ENCODE measurements at places on chromosomes 11 and 22.

DNA sequence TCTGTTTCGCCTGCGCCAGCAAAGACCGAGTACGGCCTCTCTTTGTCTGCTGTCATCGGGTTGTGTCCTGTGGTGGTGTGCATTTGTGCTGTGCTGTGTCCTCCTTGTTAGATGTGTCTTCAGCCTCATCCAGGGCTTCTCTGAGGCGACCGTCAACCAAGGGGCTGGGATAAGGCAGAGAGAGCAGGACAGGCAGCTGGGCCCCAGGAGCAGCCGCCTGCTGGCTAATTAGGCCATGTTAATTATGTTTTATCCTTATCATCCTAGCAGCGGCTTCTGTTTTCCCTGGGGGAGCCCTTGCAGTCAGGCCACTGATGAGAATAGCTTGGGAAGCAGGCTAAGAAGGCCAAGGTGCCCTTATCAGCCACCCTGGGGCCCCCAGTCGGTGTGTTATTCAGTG is 40.7 kb upstream of the TTC12 start:
- no peak for DNase-seq

DNA sequence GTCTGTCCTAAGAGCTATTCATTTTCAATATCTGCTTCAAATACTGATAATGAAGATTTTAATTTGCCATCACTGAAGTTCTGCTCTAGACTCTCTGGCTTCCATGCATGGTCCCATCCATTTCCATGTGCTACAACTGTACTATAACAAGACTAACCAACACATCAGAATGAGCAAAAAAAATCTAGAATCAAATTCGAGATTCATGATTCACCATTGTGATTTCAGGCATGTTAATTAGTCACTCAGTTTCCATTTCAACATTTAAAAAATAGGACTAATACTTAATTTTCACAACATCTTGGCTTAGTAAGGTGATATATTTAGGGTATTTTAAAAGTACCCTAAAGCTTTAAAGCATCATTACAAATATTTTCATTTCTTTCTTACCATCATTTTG is 22.8 kb downstream of the PICALM start:
- no peak for DNase-seq

- no peak for DNase-seq
These were observed 121.1 kb downstream of the PAX6 start for GRCh38 chr11:31690041-31690440.

DNA sequence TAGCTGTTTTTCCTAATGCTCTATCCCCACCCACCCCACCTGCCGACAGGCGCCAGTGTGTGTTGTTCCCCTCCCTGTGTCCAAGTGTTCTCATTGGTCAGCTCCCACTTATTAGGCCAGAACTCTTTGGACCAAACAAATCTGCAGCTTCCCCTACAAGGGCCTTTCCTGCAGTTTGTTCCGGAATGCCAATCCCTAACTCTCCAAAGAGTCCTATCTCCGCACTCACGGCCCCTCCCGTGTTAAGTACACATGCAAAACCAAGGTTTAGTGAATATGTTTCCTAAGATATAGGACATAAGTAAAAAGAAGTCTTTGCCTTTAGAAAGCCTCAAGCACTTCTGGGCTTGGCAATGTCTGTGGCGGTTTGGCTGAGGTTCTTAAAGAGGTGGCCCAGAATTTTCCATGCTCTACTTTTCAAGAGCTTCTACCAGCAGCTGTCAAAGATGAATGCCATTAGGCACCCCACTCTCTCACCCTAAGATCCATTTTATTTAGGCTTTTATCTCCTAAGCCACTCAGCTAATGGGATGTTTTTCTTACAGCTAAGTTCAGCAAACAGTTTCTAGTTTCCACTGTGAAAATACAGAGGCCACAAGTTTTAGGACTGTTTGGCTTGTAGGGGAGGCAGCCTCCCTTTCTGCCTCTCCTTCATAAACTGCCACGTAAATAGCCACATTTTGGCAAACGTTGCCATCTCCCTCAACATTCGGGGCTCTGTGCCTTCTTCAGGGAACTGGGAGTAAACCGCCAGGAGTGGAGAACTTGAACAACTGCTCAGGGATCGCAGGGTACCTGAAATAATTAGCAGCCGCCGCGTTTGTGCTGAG is 1.6 kb downstream of the CD59 start:
- no peak for DNase-seq

- DNase-seq, result no peak
These were observed 393.5 kb downstream of the BUD13 start for GRCh38 chr11:116379185-116379828.

GRCh38 chr11:120613264-120614226 is 102.0 kb downstream of the GRIK4 start:
- no peak for DNase-seq

DNA sequence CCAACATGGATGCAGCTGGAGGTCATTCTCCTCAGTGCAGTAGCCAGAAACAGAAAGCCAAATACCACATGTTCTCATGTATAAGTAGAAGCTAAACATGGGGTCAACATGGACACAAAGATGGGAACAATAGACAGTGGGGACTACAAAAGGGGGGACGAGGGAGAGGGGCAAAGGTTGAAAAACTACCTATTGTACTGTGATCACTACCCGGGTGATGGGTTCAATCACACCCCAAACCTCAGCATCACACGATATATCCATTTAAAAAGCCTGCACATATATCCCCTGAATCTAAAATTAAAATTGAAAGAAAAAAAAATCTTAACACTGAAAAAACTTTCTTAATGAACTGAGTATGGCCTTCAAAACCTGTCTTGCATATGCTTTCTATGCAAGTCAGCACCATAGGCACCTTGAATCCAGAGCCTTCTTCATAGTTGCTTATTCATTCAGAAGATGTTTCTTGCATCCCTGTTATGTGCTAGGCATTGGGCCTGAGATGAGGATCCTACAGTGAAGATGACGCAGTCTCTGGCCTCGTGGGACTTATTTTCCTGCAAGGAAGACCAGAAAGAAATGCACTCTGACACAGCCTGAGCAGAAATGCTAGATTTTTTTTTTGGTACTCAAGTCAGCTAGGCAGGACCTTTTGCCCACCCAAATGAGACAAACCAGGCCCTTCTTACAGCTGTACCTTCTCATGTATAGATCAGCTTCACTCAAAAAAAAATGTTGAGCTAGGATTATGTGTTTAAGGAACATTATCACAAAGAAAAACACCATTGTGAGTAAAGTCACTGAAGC is 21.0 kb downstream of the NNMT start:
- DNase-seq, result no peak

GRCh38 chr11:77127235-77127911 is 673 bp upstream of the MYO7A start:
- DNase-seq, result no peak

DNA sequence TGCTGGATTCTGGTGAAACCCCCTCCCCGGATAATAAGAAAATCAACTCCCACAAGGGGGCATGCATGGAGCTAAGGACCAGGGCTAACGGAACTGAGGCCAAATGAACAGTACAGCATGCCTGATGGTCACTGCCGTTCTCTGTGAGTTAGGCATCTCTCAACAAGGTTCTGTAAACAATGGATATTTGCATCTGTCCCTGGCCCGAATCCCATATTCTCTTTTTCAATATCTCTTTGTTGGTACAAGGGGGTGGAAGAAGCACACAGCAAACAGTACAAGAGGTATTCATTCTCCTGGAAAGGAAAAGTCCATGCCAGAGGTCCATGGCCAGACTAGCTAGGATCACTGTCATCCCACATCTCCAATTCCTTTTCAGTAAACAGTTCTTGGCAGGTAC is 32.2 kb upstream of the APOA1 start:
- no peak for DNase-seq

DNA sequence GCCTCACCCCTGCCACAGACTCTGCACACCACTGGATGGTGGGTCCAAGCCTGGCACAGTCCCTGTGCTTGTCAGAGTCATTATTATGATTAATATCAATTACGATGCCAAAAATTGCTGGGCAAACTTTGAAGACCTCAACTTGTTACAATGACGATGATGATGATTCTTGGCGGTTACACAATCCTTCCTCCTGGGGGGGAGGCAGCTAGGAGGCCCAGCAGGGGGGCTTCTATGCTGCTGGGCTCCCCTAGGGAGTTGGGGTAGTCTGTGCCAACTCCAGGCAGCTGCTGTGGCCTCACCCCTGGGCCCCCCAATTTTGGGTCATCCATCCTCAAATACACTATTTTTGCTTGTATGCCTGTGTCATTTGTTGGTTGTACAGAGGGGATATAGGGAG is 12.0 kb downstream of the SLC35E4 start:
- DNase-seq, result no peak

- no peak for DNase-seq
These were observed 16.3 kb downstream of the SPTY2D1 start for GRCh38 chr11:18617688-18618341.

DNA sequence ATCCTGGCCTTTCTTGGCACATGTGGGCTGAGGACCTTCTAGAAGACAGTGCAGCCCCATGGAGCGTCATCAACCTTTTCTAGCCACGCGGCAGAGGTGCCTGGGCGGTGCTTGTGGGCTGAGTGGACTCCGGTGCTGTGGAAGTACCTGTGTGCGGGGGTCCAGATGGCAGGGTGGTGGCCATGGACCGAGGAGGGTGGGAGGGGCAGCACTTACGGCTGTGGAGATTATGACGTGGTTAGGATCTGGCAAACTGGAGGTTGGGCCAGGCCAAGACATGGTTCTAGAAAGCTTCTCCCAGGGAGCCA is 2.0 kb downstream of the TUB start:
- no peak for DNase-seq

- no peak for DNase-seq
These were observed 303.5 kb downstream of the TBC1D22A start for GRCh38 chr22:47065756-47066615.

GRCh38 chr22:45460288-45461109 is 42.2 kb upstream of the FBLN1 start:
- DNase-seq, result no peak
